Sigmoid colon (tissue), 7 donors: ENCODE measurements at places on chromosomes 1 and 21. TPM values are rescaled to one million over a fixed set of nuclear protein-coding genes. Genes with fewer than 3 reads are reported as not detected.

FCRL6 gene
- 0.38 TPM for polyA plus RNA-seq

CERS2 gene
- 97.8 TPM for polyA plus RNA-seq

MRPS21 gene
- polyA plus RNA-seq, result 94.3 TPM

INSRR gene
- polyA plus RNA-seq, result not detected

TESK2 gene
- 5.8 TPM for polyA plus RNA-seq

UBL4B gene
- polyA plus RNA-seq, result not detected

IGSF21 gene
- 0.55 TPM for polyA plus RNA-seq

FAM78B gene
- polyA plus RNA-seq, result 0.87 TPM

ZNF697 gene
- polyA plus RNA-seq, result 0.60 TPM

MROH9 gene
- polyA plus RNA-seq, result not detected

DCST2 gene
- polyA plus RNA-seq, result not detected

DNA sequence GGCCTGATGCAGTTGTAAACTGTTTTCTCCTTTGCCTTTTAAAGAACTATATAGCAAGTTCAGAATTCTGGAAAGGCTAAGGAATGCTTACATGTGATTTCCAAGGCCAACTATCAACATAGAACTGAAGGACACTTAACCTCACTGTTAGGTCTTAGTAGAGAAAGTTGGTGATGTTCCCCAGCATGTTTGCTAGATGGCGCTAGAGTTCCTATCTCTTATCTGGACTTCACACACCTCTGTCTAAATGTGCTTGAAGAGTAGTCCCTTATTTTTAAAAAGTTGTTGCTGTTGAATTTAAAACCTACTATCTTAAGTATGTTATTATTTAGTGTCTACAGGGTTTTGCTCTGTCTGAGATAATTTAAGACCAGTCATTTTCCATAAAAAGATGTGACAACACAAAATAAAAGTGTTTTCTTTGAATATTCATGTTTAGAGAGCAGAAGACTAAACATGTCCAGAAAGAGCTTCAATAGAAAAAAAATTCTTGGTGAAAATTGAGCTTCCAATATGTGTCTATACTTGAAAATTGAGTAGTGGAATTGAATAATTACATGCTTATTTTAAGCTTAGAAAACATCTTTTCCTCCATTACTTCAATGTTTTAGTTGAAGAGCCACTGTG is 237.3 kb downstream of the S1PR1 start:
- no peak for DNase-seq

GRCh38 chr1:185722098-185722497 is 12.1 kb upstream of the HMCN1 start:
- no peak for DNase-seq

DNA sequence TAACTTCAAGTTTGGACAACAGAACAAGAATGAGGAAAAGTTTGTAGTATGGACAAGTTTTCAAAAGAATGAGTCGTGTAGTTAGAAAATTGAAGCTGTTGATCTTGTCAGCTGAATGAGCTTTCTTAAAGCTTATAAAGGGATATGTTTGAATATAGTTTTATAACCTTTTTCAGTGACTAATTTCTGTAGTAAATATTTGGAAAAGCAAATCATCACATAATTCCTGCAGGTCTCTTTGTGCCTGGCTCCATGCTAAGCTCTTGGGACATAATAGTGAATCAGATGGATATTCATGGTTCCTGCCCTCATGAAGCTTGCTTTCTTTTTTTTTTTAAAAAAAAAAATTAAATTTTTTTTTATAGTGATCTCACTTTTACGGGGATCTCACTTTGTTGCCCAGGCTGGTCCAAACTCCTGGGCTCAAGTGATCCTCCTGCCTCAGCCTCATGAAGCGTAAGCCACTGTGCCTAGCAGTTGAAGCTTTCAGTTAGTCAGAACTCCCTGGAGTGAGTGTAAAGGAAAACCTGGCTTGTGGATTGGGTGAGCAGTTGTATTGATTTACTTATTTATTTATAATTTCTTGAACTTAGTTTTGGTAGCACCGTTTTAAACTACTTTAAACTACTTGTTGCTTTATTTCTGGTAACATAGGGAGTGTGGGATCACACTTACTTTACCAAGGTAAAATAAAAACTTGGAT is 15.5 kb downstream of the DYRK1A start:
- DNase-seq, result no peak

DNA sequence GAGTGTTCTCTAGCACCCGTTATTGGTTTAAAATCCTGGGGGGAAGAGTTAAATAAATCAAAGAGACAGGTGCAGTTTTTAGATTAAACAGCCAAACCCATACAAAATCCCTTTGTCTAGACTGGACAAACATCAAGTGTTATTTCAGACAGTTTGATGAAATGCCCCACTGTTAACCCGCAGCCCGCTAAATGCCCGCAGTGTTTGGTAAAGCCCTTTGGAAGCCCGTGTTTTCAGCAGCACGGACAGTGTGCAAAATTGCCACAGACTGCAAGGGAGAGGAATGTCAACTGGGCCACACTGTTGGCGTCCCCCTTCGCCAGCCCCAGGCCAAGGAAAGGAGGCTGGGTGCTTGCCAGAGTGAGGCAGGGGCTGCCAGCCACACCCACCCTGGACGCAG is 26.6 kb downstream of the AJAP1 start:
- DNase-seq, result no peak

GRCh38 chr1:175548774-175549173 is 194.6 kb downstream of the TNR start:
- DNase-seq, result no peak

GRCh38 chr1:237562242-237562823 is 328.4 kb downstream of the ZP4 start:
- no peak for DNase-seq

DNA sequence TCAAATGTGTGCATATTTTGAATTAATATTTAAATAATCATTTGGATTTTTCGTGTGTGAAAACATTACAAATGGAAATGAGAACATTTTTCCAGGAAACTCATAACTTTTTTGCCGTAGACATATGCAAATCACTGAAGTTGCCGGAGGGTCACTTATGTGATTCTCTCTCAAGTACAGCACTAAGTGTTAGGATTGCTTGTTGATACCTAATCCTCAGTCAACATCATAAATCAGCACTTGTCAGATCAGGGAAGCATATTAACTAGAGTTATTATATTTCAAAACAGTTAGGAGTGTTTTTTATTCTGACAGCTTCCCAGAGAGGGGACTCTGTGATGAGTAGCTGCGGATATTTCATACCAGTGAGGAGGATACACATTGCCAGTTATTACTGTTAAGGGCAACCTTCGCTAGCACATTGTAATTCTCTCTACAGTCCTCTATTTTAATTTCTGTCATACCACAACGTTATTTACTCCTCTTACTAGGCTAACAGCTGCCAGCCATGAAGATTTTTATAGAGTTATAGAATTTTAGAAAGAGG is 41.5 kb downstream of the NCAM2 start:
- no peak for DNase-seq

DNA sequence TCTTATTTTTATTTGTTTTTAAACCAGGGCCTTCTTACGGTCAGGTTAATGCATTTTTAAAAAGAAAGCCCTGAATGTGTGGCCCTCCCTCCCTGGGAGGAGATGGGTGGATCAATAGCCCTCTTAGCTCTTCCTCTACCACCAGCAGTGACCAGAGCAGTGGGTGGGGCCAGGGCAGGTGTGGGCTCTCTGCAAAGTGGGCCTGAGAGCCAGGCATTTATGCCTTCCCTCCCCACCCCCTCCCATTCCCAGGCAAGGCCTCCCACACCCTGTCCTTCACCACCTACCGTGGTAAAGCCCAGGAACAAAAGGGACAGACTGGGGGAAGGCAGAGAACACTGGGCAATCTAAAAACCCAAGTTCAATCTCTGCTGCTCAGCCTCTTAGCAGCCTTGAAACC is 63.9 kb downstream of the SSBP3 start:
- DNase-seq, result no peak

- DNase-seq, result no peak
Observed at GRCh38 chr1:42442662-42443061, 13.2 kb downstream of the ZMYND12 start.

- DNase-seq, result peak; percentile 76
Observed at GRCh38 chr1:113929750-113930498, 800 bp downstream of the HIPK1 start.

DNA sequence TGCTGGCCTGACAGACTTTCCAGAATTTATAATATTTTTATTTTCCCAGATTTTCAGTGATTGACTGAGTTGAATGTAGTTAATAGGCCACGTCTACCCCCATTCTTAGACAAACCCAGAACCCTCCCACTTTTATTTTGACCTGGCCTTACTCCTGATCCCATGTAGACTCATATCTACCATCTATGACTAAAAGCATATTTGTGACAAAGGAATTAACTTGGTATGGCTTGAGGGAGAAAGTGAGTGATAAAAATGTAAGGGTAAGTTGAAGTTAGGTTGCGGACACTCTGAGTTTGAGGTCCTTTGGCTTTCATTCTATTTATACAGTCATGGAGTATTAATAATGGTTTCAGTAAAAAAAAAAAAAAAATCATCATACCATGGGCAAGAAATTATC is 168.4 kb downstream of the KCNK2 start:
- DNase-seq, result no peak

DNA sequence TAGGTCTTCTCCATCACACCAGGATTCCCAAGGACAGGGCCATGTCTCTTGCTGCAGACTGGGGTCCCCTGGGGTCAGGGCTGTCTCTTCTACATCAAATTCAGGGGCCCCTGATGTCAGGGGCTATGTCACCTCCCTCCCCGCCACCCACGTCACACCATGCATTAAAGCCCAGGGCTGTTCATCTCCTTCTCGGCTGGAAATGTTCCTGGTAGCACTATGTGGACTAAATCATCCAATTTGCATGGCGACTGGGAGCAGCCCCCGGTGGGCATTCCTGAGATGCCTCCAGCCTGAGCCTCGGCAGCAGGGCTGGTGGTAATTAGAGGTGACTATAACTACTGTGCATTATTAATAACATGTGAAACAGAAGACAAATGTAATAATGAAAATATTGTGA is 151.7 kb upstream of the HMGB4 start:
- no peak for DNase-seq

DNA sequence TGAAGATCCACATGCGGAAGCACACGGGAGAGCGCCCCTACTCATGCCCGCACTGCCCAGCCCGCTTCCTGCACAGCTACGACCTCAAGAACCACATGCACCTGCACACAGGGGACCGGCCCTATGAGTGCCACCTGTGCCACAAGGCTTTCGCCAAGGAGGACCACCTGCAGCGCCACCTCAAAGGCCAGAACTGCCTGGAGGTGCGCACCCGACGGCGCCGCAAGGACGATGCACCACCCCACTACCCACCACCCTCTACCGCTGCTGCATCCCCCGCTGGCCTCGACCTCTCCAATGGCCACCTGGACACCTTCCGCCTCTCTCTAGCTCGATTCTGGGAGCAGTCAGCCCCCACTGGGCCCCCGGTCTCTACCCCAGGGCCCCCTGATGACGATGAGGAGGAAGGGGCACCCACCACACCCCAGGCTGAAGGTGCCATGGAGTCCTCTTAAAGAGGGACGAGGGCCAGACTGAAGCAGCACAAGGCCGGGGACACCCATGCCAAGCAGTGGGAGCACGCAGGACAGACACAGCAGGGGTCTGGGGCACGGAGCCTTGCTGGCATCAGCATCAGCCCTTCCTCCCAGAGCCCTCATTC is 13.7 kb downstream of the ZBTB7B start:
- peak; percentile 67 for DNase-seq

GRCh38 chr1:29689372-29690030 is 453.2 kb downstream of the PTPRU start:
- DNase-seq, result peak; percentile 46

- DNase-seq, result no peak
Observed at GRCh38 chr1:40044110-40044509, 3.6 kb downstream of the CAP1 start.

- DNase-seq, result no peak
Observed at GRCh38 chr1:179177182-179177581, 52.3 kb downstream of the ABL2 start.

DNA sequence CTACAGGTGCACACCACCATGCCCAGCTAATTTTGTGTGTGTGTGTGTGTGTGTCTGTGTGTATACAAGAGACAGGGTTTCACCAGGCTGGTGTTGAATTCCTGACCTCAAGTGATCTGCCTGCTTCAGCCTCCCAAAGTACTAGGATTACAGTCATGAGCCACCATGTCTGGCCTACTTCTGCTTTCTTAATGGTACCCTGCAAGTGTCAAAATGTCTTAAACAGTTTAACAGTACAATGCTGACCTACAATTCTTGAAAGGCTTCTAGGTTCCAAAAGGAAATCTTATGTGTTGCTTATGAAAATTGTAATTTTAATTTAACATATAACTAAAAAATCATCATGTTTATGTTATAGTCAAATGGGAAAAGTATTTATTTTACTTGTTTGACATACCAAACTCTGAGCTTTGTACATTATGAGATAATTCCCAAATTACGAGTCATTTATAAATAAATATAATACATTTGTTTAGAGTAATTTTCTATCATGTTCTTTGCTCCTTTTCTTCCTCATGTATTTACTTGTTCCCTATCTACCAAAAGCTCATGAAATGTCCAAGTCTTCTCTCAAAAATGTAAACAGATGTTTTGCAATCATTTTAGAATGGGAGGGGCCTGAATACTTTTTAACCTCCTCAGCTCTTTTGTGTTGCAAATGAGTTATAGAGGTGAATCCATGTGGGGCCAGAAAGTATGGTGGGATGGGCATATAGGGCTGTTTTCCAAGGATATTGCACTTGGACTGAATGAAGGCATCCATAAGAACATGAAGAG is 8.4 kb upstream of the VCAM1 start:
- DNase-seq, result no peak

DNA sequence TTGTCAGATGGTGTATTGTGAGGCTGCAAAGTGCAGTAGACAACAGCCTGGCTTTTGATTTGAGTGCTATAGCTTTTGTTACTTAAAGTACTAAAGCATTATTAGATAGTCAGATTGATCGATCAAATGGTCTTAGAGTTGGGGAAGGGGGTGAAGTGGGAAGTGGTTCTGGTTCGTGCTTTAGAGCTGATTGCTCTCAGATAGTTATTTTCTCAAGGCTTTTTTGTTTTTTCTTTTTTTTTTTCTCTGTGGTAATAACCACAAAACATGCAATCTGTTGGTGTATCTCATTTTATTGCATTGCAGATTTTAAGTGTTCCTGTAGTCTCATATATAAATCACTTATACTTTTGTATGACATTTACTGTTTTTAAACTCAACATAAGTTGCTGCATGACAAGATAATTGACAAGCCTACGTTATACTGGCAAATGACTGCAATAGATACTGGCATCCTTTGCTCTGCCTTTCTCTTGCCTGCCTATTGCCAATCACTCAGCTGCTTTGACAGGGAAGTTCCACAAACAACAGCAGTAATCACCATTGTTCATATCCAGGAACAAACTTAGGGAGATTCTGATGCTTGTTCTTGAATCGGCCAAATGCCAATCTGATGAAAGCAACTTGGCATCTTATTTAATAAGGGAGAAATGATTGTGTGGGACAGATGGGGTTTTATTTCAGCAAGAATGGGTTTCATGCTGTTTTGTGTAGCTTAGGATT is 125.0 kb upstream of the B3GALT2 start:
- DNase-seq, result no peak

DNA sequence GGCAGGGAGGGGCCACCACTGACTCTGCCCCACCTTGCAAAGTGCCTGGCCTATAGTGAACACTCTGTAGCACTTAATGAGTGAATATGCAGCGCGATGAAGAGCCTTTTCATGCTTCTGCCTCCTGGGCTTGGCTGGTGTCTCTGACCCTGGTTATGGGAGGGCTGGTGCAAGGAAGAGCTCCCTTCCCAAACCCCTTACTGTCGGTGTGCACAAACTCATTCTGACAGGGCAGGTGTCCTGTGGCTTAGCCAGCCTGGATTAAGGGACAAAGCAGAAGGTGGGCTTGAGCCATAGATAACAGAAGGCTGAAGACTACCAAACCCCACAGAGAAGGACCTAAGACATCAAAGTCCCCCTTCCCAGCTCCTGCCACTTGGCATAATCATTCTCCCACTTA is 2.0 kb upstream of the NCMAP start:
- no peak for DNase-seq

GRCh38 chr1:29123053-29123886 is 433 bp downstream of the TMEM200B start:
- peak; percentile 77 for DNase-seq
